ENCODE measurements at places on chromosomes 12 and 14. TPM values are rescaled to one million over a fixed set of nuclear protein-coding genes. Genes with fewer than 3 reads are reported as not detected.

DNA sequence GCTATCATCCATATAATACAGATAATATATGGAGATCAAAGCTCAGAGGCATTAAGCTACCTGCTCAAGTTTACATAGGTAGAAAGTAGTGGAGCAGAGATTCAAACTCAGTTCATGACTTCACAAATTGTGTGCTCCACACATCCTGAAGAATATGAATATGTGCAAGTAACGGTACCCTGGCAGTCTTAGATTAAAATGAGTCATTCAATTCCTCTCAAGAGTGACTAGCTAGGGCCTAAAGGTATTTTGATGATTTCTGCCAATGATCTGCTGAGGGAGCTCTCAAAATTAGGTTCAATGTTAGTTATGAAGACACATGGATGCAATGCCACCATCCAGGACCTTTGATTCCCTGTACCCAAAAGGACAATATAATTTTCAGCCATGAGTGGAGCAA is 58.9 kb downstream of the GRIP1 start:
- no peak for DNase-seq

GRCh38 chr14:68563251-68564131 is 229.4 kb downstream of the ZFP36L1 start:
- no peak for DNase-seq

DNA sequence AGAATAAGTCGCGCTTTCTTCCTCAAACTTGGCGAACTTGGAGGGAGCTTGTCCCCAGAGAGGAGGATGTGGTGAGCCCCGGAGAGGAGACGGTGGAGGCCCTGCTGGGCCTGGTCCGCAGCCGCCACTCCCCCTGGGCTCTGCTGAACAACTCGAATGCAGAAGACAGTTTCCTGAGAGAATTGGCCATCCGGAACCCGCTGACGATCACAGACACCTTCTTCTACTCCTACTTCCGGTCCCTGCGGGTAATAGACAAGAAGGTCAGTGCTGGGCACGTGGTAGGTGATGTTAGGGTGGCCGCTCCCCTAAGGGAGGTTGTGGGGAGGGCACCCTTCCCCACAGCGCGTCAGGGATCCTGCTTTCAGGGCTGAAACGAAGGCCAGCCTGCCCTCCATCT is 1.6 kb downstream of the LRRC43 start:
- DNase-seq: no peak

GRCh38 chr12:33357181-33357580 is 82.4 kb downstream of the SYT10 start:
- DNase-seq: no peak

GRCh38 chr14:75495399-75495798 is 26.9 kb upstream of the BATF start:
- no peak for DNase-seq

- no peak for DNase-seq
Measured at GRCh38 chr12:70251226-70251625, 8.0 kb downstream of the CNOT2 start.

DNA sequence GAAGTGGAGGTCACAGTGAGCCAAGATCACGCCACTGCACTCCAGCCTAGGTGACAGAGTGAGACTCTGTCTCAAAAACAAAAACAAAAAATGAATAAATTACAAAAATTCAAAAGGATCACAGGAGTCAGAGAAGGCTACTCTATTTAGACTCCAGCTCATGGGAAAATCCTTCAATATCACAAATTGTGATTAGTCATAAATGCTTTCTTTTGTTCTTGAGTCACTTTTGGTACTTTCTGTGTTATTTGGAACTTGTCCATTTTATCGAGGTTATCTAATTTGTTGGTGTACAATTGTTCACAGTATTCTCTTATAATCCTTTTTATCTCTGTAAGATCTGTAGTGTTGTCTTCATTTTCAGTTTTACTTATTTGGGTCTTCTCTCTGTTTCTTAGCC is 18.9 kb downstream of the ALDH2 start:
- DNase-seq: no peak

DNA sequence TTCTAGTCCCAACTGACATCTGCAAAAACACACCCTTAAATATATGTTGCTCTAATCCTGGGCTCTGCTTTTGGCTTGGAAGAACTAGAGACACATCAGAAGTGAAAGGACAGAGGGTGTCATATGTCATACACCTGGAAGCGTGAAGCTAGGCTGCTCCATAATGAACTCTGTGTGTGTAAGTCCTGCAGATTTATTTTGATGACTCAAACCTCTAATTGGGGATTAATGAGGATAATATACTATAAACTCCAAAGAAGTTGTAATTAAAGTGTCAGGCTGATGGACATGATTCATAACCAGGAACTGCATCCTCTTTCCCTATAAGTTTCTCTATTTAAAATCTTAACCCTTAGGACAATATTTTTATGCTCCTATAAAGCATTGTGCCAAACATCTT is 4.4 kb upstream of the KCNK10 start:
- DNase-seq: no peak

DNA sequence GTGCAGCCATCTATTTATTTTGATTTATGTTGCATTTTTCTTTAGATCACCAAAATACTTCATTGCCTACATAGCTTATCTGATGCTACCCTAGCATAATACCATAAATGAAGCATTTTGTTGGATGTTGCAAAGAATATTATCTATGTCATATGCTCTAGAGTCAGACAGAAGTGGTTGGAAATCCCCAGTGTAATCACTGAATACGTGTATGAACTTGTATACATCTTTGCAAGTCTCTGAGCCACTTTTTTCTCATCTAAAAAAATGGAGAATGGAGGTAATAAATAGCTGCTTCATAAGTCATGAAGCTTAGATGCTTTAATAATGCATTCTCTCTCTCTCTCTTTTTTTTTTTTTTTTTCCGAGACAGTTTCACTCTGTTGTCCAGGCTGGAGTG is 18.5 kb downstream of the EVL start:
- DNase-seq: no peak

- no peak for DNase-seq
Measured at GRCh38 chr14:90426663-90427062, 29.8 kb downstream of the CALM1 start.

- DNase-seq: no peak
Measured at GRCh38 chr14:90193925-90194324, 62.4 kb upstream of the PSMC1 start.

The THAP2 gene
- total RNA-seq: 7.5 TPM

The KRT72 gene
- total RNA-seq: 0.12 TPM

The P2RX2 gene
- not detected for total RNA-seq

Data from activated naive CD8-positive, alpha-beta T cell treated with anti-CD3 and anti-CD28 coated beads for 36 hours (primary cell).